ENCODE measurements at places on chromosomes 6 and 20. TPM values are rescaled to one million over a fixed set of nuclear protein-coding genes. Genes with fewer than 3 reads are reported as not detected.

DPPA5 gene
- total RNA-seq: not detected

- no peak overlapping the region for H3K27ac ChIP-seq
- peaks cover 5% of the 10 kb centered on the region for H3K4me1 ChIP-seq
- peaks cover 7% of the 10 kb centered on the region for H3K27me3 ChIP-seq
- no peaks in the 10 kb centered on the region for H3K36me3 ChIP-seq
- DNase-seq: peak; percentile 65
Measured at GRCh38 chr6:30411515-30412207, 66.7 kb downstream of the RPP21 start.

RGS19 gene
- 69.4 TPM for total RNA-seq

- DNase-seq: no peak
- peak overlapping the region; percentile 75 for H3K4me3 ChIP-seq
- peaks cover 46% of the 10 kb centered on the region for H3K4me1 ChIP-seq
- no peaks in the 10 kb centered on the region for H3K27me3 ChIP-seq
- H3K36me3 ChIP-seq: peaks cover 37% of the 10 kb centered on the region
Measured at GRCh38 chr6:26457264-26457805, 420 bp upstream of the BTN2A1 start.

DNA sequence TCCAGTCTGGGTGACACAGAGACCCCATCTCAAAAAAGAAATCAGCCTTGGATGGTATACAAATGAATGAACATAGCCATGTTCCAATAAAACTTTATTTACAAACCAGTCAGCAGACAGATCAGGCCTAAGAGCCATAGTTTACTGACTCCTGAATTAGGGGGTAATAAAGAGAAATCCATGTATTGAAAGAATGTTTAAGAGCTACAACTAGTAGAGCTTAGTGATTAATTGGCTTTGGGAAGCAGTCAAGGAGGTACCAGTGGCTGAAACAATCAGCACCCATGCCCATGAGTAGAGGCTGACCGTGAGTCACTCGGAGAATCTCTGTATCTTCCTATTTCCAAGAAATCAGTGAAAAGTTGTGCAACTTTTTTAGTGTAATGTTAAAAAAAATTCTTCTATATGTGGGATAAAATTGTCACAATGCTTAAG, 223.6 kb upstream of the RREB1 start:
- H3K4me1 ChIP-seq: no peaks in the 10 kb centered on the region
- H3K27ac ChIP-seq: no peak overlapping the region
- H3K36me3 ChIP-seq: no peaks in the 10 kb centered on the region
- no peak for DNase-seq
- no peaks in the 10 kb centered on the region for H3K27me3 ChIP-seq
- H3K4me3 ChIP-seq: no peak overlapping the region

- H3K4me3 ChIP-seq: no peak overlapping the region
- no peaks in the 10 kb centered on the region for H3K4me1 ChIP-seq
- no peak overlapping the region for H3K27ac ChIP-seq
- no peaks in the 10 kb centered on the region for H3K36me3 ChIP-seq
- no peak for DNase-seq
Measured at GRCh38 chr20:16364320-16364687, 208.9 kb downstream of the KIF16B start.

OPN5 gene
- total RNA-seq: not detected

- H3K27me3 ChIP-seq: peaks cover 65% of the 10 kb centered on the region
- H3K27ac ChIP-seq: no peak within 1 kb of the TSS
- H3K36me3 ChIP-seq: no peaks in the 10 kb centered on the region
- peak; percentile 56 for DNase-seq
- peaks cover 19% of the 10 kb centered on the region for H3K4me1 ChIP-seq
Measured at GRCh38 chr20:2692036-2692885, at the start of gene EBF4. Gene EBF4 (plus strand): TSS chr20:2692780. CDS start chr20:2693646, 866 bp downstream.

VGLL2 gene
- total RNA-seq: not detected

- H3K4me1 ChIP-seq: peaks cover 17% of the 10 kb centered on the region
- no peaks in the 10 kb centered on the region for H3K27me3 ChIP-seq
Measured at GRCh38 chr20:23347791-23348190, 2.8 kb upstream of the NXT1 start.

DNA sequence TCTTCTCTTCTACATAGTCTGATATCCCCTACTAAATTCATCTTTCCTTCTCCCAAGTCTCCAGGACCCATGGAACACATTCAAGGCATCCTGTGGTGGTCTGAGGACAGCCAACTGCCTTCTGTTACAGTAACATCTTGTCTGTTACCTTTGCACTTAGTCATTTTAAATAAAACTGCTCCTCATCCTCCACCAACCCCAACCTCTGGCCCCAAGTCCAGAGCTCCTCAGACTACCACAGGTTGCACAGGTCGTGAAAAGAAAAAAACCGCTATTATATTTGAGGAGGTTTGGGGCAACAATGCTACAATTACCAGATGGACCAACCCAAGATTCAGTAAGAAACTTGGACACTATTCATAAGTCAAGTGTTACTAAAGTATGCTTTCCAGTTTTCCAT, 49.9 kb downstream of the MAN1A1 start:
- no peak overlapping the region for H3K4me3 ChIP-seq
- H3K4me1 ChIP-seq: no peaks in the 10 kb centered on the region
- no peak overlapping the region for H3K27ac ChIP-seq
- H3K27me3 ChIP-seq: no peaks in the 10 kb centered on the region
- no peak for DNase-seq
- peaks cover 3% of the 10 kb centered on the region for H3K36me3 ChIP-seq

DNA sequence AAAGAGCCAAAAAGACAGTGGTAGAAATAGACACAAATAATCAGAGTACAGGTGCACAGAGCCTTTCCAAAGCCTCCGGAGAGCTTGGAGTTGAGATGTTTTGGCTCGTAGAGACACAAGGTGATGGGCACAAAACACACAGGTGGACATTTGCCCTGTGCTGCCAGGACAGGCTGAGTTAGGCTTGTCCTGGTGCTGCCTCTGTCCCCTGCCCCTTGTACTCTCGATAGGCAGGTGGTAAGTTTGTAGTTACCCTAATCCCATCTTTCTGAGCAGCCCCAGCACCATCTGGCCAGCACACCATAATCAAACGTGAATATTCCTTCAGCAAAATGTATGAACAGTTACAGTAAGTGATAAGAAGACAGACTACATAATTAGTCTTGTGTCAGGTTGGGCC, 95.5 kb downstream of the FOXC1 start:
- DNase-seq: no peak
- no peak overlapping the region for H3K4me3 ChIP-seq
- H3K27me3 ChIP-seq: no peaks in the 10 kb centered on the region

ABHD16B gene
- total RNA-seq: not detected

C4A gene
- total RNA-seq: 11.1 TPM

DNA sequence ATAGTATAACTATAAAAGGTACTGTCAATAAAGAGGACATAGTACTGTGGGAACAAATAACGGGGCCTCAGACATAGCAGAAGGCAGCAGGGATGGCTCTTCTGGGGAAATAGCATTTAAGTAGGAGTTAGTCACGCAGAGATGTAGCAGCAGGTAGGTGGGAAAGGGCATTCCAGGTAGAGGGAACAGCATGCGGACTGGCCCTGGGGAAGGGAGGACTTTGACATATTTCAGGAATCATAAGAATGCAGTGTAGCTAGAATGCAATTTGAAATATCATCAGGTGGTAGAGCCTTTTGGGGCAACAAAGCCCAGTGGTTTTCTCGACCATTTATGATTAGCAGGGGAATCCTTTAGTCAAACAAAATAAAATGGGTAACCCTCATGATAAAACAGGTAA, 191.1 kb downstream of the SLC24A3 start:
- H3K4me3 ChIP-seq: no peak overlapping the region
- H3K27me3 ChIP-seq: no peaks in the 10 kb centered on the region
- no peak for DNase-seq
- H3K4me1 ChIP-seq: no peaks in the 10 kb centered on the region
- H3K36me3 ChIP-seq: no peaks in the 10 kb centered on the region
- H3K27ac ChIP-seq: no peak overlapping the region

DNA sequence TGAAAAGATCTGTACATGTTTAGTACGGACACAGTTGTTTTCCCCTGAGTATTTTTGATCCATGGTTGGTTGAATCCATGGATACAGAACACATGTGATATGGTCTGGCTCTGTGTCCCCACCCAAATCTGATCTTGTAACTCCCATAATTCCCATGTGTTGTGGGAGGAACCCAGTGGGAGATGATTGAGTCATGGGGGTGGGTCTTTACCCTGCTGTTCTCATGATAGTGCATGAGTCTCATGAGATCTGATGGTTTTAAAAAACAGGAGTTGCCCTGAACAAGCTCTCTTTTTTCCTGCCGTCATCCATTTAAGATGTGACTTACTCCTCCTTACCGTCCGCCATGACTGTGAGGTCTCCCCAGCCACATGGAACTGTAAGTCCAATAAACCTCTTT, 139.2 kb downstream of the CDKAL1 start:
- H3K27ac ChIP-seq: no peak overlapping the region
- no peaks in the 10 kb centered on the region for H3K27me3 ChIP-seq
- no peaks in the 10 kb centered on the region for H3K36me3 ChIP-seq
- H3K4me1 ChIP-seq: peaks cover 6% of the 10 kb centered on the region
- no peak overlapping the region for H3K4me3 ChIP-seq

SLC35F1 gene
- total RNA-seq: not detected

- DNase-seq: no peak
- peaks cover 10% of the 10 kb centered on the region for H3K4me1 ChIP-seq
- no peaks in the 10 kb centered on the region for H3K36me3 ChIP-seq
- no peak overlapping the region for H3K27ac ChIP-seq
Measured at GRCh38 chr6:14429396-14429795, 311.8 kb downstream of the CD83 start.

NKAIN2 gene
- not detected for total RNA-seq

BTNL2 gene
- not detected for total RNA-seq

DNA sequence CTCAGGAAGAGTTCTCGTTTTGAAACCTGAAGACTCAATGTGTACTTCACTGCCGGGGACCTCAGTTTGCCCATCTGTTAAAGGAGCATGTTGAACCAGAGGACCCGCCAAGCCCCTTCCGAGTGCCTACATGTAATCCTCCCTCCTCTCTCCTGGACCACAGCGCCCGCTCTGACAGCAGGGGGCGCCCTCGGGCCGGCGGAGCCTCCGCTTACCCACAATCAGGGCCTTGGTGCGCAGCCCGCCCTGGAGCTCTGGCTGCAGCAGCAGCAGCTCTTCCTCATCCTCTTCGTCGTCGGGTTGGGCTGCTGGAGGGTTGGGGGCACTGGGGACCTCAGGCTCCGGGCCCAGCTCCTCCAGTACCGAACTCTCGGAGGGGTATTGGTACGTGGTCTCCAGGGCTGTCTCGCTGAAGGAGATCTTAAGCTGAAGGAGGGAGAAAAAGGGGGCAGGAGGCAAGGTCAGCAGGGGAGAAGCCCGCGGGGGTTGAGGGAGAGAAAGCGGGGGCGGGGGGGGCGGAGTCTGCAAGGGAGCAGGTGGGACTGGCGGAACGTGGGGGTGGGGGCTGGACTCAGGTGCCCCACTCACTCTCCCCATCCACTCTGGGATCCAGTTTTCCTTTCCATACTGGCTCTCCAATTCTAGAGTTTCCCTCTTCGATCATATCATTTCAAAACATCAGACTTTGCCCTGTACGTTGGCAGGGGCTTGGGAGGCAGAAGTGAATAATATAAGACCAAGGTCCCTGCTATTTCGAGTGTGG, 6.3 kb upstream of the DHX16 start:
- peaks cover 56% of the 10 kb centered on the region for H3K36me3 ChIP-seq
- no peaks in the 10 kb centered on the region for H3K27me3 ChIP-seq
- peaks cover 38% of the 10 kb centered on the region for H3K4me1 ChIP-seq
- H3K4me3 ChIP-seq: peak overlapping the region; percentile 31
- peak; percentile 92 for DNase-seq

DNA sequence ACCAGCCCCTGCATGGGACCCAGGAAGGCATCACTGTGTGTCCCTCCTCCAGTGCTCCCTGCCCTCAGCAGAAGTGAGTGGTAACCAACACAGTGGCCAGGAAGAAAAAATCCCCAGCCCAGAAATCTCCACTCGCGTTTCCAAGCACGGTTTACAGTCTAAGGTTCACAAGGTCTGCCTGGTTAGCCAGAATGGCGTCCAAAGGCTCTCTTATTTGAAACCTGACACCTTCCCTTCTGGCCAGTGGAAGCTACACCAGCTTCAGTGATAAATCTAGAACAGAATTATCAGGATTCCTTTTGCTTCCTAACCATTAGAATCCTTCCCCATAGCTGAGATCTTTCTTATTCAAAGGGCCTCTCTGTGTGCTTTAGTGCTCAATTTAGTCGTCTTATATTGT, 9.2 kb downstream of the LY86 start:
- no peak for DNase-seq
- no peak overlapping the region for H3K27ac ChIP-seq
- no peaks in the 10 kb centered on the region for H3K27me3 ChIP-seq
- peaks cover 74% of the 10 kb centered on the region for H3K36me3 ChIP-seq
- no peak overlapping the region for H3K4me3 ChIP-seq
- H3K4me1 ChIP-seq: peaks cover 68% of the 10 kb centered on the region

DNA sequence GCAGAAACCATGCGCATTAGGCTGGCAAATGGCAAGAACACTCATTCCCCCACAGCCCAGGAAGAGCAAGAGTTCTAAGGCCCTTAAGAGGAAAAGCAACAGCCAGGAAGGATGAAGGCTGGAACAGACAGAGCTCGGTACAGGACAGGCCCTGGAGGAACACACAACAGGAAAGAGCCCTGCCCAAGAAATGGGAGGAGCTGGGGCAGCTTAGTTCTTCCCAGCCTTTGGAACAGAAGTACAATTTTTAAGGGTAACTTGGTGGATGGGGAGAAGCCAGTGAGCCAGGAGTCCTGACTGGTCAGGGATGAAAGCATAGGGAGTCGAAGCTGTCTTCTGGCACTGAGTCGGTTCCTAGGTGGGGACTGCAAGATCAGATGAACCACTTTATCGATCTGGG, 32.4 kb downstream of the OR2B2 start:
- H3K27ac ChIP-seq: no peak overlapping the region
- H3K4me1 ChIP-seq: no peaks in the 10 kb centered on the region

TCP11 gene
- not detected for total RNA-seq

GRCh38 chr20:47629907-47630306, 128.2 kb downstream of the NCOA3 start:
- no peak for DNase-seq
- no peak overlapping the region for H3K27ac ChIP-seq
- no peaks in the 10 kb centered on the region for H3K27me3 ChIP-seq
- no peaks in the 10 kb centered on the region for H3K4me1 ChIP-seq

DNA sequence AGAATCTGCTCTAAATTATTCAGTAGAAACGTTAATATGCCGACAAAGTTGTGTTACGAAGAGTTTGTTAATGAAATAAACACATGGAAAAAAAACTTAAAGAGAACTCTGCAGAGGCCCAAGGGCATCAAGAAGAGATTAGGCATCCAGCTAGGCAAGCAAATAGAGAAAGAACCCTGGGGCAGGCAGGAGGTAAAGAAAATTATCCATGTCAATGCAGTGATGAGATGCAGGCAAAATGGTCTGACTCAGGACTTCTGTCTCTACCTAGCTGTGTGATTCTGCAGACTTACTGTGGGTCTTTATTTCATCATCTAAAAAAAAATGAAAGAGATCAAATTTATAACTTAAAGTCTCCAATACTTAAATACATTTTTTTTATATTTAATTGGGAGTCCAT, 448.0 kb downstream of the HAO1 start:
- no peaks in the 10 kb centered on the region for H3K36me3 ChIP-seq
- no peak for DNase-seq
- H3K4me3 ChIP-seq: no peak overlapping the region

GRCh38 chr6:14704383-14705271, 541.2 kb upstream of the JARID2 start:
- H3K4me3 ChIP-seq: no peak overlapping the region
- H3K27ac ChIP-seq: no peak overlapping the region
- no peaks in the 10 kb centered on the region for H3K36me3 ChIP-seq
- no peaks in the 10 kb centered on the region for H3K27me3 ChIP-seq
- no peak for DNase-seq

- no peak for DNase-seq
- H3K4me1 ChIP-seq: no peaks in the 10 kb centered on the region
- no peaks in the 10 kb centered on the region for H3K27me3 ChIP-seq
- no peaks in the 10 kb centered on the region for H3K36me3 ChIP-seq
Measured at GRCh38 chr20:61956396-61957342, 109.0 kb downstream of the TAF4 start.

Data from B cell (primary cell).